Activated CD4-positive, CD25-positive, alpha-beta regulatory T cell treated with anti-CD3 and anti-CD28 coated beads, Interleukin-2, amount 50 U/mL, for 16 hours (primary cell): ENCODE measurements at places on chromosomes 7 and 10.

GRCh38 chr10:99008054-99008453 is 227.6 kb downstream of the HPSE2 start:
- no peak for DNase-seq

DNA sequence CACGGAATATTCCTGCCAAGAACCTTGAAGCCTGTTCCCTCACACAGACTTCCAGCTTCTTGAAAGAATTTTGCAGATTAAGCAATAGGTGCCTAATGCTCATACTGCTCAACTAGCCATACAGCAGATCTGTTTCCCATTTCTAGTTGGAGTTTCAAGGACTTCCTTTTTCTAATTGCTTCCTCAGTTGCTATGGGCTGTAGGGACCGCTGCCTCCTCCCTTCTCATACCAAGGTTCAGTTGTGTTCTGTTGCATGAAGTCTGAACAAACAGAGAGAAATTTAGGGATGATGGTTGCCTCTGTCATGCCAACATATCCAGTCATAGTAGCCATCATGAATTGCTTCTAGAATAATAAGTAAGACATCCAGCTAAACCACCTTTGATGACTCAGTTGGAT is 6.8 kb downstream of the ITGA8 start:
- no peak for DNase-seq

DNA sequence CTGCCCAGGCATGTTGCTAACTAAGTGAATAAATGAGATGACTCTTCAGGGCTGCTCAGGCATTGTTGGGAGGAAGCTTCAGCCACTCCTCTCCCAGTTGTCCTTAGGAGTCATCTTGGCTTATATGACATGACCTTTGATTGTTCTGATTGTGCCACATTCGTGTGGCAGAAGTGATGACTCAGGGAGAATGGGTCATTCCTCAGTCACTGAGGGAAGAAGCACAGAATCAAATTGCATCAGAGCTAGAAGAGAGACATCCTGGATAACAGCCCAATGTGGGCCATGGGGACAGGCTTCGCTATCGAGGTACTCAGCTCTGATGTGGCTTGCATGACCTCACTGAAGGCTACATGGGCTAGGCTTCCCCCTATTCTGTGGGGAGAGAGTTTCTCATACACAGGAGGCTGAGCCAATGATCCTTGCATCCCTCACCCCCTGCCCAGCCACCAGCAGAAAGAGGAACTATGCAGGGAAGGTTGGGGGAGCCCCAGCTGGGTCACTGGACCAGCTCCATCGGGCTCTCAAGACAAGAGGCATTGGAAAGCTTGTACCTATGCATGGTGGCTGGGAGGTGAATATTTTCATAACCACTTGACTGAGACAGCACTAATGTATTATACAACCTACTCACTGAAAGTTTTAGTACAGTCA is 6.0 kb upstream of the HMX3 start:
- DNase-seq = no peak

DNA sequence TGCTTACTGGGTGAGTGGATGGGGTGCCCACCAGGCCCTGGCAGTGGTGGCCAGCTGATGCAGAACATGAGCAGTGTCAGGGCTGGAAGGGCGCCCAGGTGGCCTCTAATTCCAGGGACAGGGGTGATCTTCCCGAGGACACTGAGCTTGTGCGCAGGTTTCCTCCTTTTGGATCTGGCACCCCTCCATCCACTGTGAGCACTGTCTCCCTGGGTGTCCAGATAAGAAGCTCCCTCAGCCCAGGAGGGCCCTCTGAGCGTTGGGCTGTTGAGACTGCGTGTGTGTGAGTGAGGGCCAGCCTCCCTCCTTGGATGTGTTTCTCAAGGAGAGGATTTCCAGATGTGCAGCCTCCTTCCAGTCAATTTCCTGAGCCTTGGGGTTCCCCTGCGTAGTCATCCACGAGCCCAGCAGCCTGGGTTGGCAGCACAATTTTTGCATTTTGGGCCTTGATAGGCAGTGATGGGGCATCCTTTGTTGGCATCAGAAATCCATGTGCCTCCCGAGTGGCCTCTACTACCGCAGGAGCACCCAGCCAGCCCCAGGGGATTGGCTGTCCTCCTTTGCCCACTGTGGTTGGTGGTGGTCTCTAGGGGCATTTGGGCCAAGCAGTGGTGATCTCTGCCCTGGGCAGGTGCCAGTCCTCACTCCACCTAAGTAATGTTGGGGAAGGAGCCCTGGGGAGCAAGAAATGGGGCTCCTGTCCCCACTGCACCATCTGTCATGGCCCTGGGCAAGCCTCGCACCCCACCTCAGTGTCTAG is 20.9 kb upstream of the BTBD16 start:
- DNase-seq = no peak

DNA sequence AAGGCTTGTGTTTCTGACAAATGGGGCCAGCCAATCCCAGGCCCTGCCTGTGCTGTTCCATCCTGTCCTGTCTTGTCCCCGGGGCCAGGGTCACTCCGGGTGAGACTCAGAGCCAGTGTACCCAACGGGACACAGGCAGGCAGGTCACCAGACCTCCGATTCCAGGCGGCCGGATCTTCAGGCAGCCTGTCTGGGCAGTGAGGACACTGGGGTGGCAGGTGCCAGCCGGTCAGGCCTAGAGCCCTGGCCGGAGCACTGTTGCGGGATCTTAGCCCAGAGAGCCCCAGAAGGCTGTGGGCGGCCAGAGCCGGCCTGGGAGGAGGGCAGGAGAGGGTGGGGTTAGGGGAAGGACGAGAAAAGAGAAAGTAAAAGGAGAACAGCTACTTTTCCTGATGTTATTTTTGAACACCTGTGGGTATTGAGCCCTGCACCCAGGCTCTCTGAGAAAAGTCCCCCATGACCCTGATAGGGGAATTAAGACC is 134.3 kb upstream of the TNRC18 start:
- DNase-seq = no peak

DNA sequence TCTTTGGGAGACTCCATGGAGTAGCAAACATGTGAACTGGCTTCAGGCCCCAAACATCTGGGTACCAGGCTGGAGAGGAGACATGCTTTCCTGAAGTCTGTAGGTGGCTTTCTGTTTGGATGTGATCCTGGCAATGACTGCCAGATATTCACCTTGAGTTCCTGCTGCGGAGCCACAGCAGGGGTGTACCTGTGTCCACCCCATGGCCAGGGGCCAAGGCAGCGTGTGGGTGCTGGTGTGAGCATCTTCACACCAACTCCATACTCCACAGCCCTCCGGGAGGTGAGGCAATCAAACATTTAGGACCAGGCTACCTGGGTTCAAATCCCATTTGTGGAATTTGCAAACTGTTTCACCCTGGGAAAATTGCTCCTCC is 113.0 kb downstream of the ADCY1 start:
- DNase-seq = no peak

- DNase-seq = no peak
Measured at GRCh38 chr7:128191136-128191844, 49.8 kb upstream of the LEP start.

- no peak for DNase-seq
Measured at GRCh38 chr10:130656187-130656575, 520.0 kb downstream of the GLRX3 start.

GRCh38 chr7:27163288-27164044 is 1.9 kb downstream of the HOXA9 start:
- no peak for DNase-seq

DNA sequence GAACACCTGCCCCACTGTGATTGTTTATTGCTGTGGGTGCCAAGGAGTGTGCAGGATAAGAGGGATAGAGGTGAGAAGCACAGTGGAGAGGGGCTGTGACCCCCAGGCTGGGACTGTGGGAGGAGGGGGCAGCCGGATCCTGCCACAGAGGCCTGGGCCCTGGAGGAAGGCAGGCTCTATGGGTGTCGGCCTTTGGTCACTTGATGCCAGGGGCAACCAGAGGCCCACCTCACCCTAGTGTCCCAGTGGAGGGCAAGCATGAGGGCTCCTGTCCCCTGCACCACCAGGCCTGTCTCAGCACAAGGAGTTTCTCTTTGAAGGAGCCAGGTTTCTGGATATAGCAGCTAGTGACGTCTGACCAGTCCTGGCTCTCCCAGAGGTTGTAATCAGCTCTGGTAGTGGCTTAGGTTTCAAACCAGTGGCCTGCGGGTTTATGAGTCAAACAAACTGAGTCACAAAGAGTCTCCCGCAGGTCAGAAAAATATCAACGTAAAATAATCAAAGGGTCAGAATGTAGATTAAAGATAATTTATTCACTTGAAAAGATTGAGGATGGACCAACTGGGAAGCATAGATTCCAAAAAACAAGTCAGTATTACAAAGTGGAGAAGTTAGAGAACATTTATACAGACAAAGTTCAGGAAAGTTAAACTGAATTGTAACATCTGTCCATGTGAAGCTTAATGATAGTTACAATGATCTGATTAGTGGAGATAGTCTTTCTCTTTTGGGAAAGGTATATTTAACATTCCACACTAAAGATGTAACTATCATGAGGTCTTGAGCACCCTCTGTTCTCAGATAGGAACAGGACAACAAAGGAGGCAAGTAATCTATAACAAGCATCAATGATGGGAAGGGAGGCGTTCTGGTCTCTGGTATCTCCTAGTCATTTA is 37.2 kb upstream of the ZNF488 start:
- no peak for DNase-seq

- DNase-seq = no peak
Measured at GRCh38 chr7:14902589-14903067, at the start of gene DGKB. TSS of gene DGKB (minus strand) at chr7:14902751.

DNA sequence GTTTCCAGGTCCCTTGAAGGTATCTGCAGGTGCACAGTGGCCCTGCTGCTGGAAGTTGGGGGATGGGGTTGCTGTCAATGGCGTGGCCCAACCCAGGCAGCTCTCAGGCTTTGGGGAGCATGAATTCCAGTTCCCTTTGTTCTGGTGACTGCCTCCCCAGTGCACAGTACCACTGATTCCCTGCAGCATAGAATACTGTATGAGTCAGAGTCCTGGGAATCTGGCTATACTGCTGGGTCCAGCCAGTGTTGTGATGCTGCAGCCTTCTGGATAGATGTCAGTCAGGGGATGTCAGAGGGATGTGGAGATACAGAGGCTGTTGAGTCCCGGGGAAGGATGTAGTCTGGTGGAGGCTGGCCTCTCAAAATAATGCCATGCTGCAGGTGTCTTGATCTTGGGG is 99.3 kb downstream of the LANCL2 start:
- no peak for DNase-seq

GRCh38 chr10:124116771-124117510 is 23.5 kb upstream of the CHST15 start:
- DNase-seq = no peak

DNA sequence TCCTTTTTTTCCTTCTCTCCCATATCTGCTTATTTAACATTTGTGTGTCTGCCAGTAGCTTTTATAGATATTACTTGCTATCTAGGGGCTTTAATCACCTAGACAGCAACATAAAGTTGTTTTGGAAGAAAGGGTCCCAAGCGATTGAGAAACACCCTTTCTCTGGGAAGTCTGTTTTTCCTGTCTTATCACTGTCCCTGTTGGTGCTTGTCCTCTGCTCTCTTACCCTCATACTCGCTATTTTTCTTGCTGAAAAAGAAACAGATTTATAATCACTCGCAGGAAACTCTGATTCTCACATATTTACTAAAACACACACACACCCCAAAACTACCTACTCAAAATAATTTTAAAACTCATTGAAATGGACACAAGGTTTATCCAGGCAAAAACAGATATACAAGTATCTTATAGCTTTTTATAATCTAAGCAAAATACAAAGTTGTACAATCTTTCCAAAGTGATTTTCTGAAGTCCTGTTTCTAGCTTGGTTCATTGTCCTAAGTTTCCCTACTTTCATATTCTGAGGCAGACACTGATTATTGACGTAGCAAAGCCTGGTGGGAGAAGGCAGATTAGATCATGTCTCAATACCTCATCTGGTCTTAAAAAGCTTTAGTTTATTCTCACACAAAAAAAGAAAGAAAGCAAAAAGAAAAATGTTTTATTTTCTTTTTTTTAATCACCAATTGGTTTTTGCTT is 157.3 kb downstream of the CACNA2D1 start:
- DNase-seq = no peak

GRCh38 chr10:124629842-124630241 is 114.3 kb downstream of the FAM53B start:
- no peak for DNase-seq

- peak; percentile 35 for DNase-seq
Measured at GRCh38 chr7:150368884-150369747, 494 bp downstream of the REPIN1 start.

DNA sequence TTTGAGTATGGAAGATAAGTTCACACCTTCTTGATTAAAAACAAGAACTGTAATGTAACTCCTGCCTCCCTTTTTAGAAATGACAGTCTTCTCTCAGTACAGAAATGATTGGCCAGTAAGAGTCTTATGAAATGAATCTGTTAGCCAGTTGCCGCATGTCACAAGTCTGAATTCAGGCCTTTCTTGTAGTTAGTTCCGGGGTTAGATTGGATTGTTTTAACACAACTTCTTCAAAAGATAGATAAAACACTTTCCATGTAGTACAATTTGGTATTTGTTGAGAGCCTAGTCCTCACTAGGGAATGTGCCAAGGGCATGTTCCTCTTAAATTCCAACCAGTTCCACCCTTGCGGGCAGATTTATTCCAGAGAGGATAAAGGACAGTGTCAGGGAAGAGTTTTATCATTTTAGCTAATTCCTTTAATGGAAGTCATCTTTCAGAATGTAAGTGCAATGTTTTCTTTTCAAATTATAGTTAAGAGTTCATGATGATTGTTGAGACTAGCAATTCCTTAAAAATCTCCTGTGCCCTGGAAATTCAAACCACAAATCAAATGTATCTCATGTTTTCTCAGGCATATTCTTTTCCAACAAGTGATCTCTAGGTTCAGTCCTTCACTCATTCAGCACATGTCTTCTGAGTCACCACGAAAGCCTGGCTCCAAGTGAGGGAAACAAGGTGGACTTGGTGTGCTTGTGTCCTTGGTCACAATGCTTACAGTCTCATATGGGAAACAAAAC is 4.1 kb downstream of the FHIP2A start:
- no peak for DNase-seq

DNA sequence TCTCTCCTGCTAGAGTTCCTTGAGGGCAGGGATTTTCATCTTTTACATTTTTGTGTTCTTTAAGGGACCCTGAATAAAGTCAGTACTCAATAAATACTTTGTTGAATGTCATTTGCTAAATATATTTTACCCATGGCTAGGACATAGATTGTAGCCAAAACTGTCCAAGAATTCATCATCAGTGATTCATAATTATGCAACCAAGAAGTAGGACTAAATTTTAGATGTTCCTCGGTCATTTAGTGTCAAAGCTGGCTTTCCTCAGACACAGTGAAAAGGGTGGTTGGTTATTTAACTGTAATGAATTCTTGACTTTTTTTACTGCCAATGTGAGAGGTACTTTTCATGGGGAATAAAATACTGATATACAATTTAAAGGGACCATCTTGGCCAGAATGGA is 3.3 kb downstream of the NUDT13 start:
- DNase-seq = no peak

- no peak for DNase-seq
Measured at GRCh38 chr10:88074971-88075370, 211.5 kb downstream of the PTEN start.

- no peak for DNase-seq
Measured at GRCh38 chr10:77746047-77746707, 108.6 kb upstream of the KCNMA1 start.

- no peak for DNase-seq
Measured at GRCh38 chr7:137337902-137338301, 5.6 kb downstream of the PTN start.

- no peak for DNase-seq
Measured at GRCh38 chr10:130387936-130388580, 251.9 kb downstream of the GLRX3 start.

GRCh38 chr10:33290321-33291052 is 44.0 kb downstream of the NRP1 start:
- DNase-seq = no peak
